ENCODE measurements at places on chromosomes 16 and 17.

GRCh38 chr16:79036541-79036940 is 564.0 kb downstream of the MAF start:
- no peak for DNase-seq

- peak; percentile 27 for DNase-seq
Measured at GRCh38 chr17:1058423-1059130, 61.6 kb downstream of the TIMM22 start.

GRCh38 chr16:82657239-82657638 is 30.5 kb downstream of the CDH13 start:
- DNase-seq = no peak

GRCh38 chr17:28796062-28796461 is 46.5 kb downstream of the FAM222B start:
- no peak for DNase-seq

- peak; percentile 50 for DNase-seq
Measured at GRCh38 chr17:74089869-74090464, 113.5 kb upstream of the RPL38 start.

GRCh38 chr17:65235284-65235683 is 98.1 kb downstream of the RGS9 start:
- no peak for DNase-seq

- no peak for DNase-seq
Measured at GRCh38 chr17:57849163-57849873, 526 bp downstream of the MRPS23 start.

- no peak for DNase-seq
Measured at GRCh38 chr17:74646231-74646630, 22.7 kb upstream of the CD300E start.

GRCh38 chr17:50482110-50482509 is 3.5 kb downstream of the RSAD1 start:
- no peak for DNase-seq

DNA sequence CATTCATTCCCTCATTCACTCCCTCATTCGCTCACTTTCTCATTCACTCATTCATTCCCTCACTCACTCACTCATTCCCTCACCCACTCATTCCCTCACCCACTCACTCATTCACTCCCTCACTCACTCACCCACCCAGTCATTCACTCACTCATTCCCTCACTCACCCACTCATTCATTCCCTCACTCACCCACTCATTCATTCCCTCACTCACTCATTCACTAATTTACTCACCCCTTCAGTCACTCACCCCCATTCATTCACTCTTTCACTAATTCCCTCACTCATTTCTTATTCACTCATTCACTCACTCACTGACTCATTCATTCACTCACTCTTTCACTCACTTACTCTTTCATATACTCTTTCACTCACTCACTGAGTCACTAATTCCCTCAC is 303.1 kb downstream of the C16orf95 start:
- DNase-seq = no peak

- no peak for DNase-seq
Measured at GRCh38 chr16:53159781-53160436, 105.1 kb downstream of the CHD9 start.

GRCh38 chr16:85643631-85644030 is 30.5 kb downstream of the GSE1 start:
- no peak for DNase-seq

GRCh38 chr16:3829631-3830536 is 50.6 kb downstream of the CREBBP start:
- no peak for DNase-seq

DNA sequence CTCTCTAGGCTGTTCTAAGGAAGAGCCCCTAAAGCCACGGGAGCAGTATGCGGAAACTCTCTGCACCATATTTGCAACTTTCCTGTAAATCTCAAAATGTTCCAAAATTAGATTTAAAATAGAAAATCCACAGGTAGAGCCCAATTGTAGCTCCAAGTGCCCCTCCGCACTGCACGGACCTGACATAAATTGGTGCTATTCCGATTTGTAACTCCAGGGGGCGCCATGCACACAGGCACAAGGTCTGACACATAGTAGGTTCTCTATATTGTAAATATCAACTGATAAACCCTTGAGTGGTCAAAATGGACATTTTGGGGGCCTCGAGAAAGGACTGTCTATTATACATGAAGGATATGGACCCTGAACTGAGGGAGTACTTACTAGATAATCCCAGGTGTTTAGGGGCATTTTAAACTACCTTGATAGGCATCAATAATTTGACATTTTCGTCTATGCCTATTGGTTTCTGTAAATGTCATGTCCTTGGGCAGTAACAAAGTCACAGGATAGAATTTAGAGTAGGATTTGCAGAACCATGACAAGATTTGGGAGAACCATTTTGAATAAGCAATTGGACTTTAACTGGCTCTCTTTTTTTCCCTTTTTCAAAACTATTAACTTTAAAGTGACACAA is 36.6 kb upstream of the TMEM132E start:
- no peak for DNase-seq

DNA sequence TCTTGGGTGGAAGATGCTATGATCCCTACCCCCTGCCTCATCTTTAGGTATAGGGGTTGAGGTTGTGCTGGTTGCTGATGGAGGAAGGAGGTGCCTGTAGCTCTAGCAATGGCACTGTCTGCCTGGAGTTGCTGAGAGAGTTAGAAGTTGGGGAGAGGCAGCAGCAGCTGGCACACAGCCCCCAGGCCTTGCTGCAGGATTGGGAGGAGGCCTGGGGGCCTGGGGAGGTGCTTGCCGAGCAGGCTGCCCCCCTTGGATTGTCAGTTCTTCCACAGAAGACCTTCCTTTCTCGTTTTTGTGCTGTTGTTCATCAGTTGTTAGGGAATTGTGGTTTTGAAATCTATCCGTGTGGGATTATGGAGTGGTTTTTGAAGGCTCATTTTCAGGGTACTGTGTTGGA is 52.9 kb downstream of the SEC14L1 start:
- DNase-seq = no peak

GRCh38 chr16:1256874-1257322 is 1.0 kb downstream of the TPSD1 start:
- DNase-seq = no peak

DNA sequence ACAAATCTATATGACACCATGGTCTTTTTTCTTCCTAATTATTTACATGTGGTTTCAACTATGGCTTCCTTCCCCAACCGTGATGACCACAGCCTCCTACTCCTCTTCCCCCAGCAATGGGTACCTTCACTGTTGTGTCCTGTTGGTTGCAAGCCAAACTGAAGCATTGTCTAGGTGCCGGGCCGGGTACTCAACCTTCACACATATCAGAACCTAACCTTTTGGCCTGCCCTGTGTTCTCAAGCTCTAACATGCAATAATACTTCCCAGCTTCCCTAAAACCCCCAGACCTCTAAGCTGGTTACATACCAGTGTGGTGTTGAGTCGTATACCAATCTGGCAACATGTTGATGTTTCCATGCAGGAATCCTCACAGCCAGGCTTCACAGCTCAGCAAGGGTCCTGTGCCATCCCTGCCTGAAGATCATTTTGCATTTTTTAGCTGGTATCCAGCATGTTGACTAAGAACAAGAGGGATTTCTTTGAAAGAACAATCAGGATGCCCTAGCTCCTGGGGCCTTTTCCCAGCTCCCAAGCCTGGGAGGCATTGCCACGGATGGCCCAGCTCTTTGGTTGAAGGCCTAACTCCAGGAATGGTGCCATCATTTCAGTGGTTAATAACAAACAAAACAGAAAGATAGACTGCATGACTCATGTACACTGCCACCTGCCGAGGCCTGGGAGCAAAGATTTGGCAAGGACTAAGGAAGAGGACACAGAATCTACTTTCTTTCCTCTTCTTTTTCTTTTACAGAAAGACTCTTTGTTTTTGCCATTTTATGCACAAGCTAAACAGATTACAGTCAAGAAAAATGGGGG is 373.7 kb upstream of the SALL1 start:
- DNase-seq = no peak

GRCh38 chr16:31063843-31064611 is 10.0 kb downstream of the ZNF668 start:
- DNase-seq = no peak

DNA sequence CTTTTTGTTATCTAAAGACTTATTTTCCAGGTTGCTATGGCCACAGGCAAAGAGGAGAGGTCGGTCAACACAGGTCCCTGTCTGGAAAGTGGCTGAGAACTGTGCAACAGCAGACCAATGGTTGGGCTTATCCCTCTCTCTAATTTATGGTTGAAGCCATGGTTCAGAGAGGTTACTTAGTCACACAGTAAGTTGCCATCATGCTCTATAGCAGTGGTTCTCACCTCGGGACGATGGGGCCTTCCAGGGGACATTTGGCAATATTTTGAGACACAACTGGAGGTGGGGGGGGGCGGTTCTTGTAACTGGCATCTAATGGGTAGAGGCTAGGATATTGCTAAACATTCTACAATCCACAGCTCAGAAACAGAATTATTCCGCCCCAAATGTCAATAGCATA is 842 bp upstream of the LDAF1 start:
- DNase-seq = peak; percentile 41

- no peak for DNase-seq
Measured at GRCh38 chr17:78753316-78754250, 28.5 kb downstream of the CYTH1 start.

DNA sequence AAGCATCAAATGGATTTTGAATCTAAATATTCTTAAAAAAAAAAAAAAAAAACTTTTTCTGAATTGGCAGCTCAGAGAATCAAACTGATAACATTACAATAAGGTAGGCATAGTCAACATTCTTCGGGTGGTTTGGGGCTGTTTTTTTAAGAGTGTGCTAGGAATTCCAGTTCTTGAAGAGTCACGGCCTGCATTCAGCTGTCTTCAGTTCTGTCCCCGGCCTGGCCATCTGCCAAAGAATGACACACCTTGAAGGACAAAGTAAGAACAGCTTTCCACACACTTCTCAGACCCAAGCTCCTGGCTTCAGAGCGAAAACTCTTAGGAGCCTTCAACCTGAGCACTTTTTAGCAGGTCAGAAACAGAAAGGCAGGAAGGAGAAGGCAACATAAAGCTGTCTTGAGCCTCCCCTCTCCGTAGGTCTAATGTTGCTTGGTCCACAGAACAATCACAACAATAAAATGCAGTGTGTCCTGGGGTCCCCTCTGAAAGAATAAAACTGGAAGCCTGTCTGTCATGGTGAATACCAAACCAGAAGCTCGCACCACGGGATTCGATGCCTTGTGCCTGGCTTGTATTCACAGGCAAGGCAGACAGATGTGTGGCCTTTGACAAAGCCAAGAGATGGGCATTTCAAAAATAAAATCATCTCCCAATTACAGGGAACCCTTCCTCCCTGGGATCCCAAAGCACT is 524.4 kb upstream of the ZFHX3 start:
- DNase-seq = no peak

- DNase-seq = no peak
Measured at GRCh38 chr16:4426021-4426684, 485 bp downstream of the DNAJA3 start.

DNA sequence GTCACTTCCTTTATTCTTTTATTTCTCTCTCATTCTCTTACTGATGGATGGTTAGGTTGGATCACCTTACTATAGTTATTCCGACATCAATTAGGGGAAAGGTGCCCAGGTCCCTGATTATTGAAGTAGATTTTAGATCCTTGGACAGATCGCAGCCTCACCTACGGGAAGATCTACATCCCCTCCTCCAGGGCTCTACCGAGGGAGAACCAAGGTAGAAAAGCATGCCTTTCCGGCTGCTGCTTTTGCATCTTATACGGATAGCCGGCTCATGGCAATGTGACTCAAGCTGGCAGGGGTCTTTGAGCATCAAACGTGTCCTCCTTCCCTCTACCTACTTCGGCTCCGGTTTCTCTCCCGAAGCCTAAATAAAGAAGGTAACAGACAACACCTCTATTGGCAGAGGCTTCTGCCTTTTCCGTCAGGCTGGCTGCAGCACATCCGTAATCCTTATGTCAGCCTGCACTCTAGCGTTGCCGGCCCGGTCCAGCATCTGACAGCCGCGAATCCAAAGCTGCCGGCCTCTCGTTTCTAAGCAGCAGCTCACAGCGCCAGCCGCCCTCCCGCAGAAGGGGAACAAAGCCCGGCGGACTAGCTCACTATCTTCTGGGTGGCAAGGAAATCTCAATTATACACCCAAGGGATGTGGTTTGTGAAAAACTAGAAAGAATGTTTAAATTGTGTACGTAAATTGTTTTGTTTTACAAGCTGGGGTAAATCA is 46.9 kb downstream of the IRX6 start:
- DNase-seq = no peak

GRCh38 chr16:2953706-2954627 is 10.1 kb upstream of the KREMEN2 start:
- DNase-seq = no peak

- no peak for DNase-seq
Measured at GRCh38 chr16:15948532-15949209, 745 bp upstream of the ABCC1 start.

DNA sequence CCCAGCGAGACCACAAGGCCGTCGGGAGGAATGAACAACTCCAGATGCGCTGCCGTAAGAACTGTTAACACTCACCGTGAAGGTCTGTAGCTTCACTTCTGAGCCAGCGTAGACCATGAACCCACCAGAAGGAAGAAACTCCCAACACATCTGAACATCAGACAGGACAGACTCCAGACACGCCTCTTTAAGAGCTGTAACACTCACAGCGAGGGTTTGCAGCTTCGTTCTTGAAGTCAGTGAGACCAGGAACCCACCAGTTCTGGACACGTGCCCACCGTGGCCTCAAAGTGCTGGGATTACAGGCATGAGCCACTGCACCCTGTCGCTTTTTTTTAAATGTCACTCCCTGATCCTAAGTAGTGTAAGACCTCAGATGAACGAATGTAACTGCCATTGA is 17.3 kb downstream of the KPNA2 start:
- no peak for DNase-seq

GRCh38 chr17:32998111-32998886 is 6.7 kb downstream of the SPACA3 start:
- peak; percentile 37 for DNase-seq

GRCh38 chr17:8753976-8754440 is 4.3 kb downstream of the SPDYE4 start:
- DNase-seq = peak; percentile 14

- DNase-seq = no peak
Measured at GRCh38 chr17:39639566-39640458, 2.9 kb downstream of the STARD3 start.

DNA sequence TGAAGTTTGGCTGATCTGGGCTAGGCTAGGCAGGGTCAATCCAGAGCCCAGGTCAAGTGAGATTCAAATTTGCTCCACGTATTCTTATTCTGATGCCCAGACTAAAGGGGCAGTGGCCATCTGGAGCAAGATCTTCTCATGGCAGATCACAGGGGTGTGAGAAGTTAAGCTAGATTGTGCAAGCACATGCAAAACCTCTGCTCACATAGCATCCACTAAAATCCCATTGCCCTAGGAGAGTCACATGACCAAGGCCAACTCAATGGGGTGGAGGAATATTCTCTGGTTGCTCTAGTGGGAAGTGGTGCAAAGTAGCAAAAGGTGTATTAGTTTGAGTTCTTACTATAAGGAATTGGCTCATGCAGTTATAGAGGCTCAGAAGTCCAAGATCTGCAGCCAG is 318.4 kb upstream of the ASIC2 start:
- no peak for DNase-seq

DNA sequence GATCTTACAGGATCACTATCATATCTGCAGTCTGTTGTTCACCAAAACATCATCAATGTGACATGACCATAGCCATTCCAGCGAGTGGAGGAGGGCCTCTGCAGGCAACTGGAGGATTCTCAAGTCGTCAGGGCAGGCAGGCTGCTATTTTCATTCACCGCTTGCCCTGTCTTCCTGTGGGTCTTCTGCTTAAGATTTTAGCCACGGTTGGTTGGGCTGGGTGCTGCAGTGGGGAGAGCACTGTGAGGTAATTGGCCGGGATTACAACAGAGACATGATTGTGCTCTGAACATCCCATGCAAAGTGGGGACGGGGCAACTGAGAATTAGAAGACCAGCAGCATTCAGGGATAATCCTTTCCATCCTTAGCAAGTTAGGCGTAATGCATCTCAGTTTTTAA is 245.9 kb downstream of the CPPED1 start:
- no peak for DNase-seq

- DNase-seq = no peak
Measured at GRCh38 chr17:4933646-4934045, 1.6 kb downstream of the GP1BA start.

Data from NCI-H2029 (cell line).